ENCODE measurements at places on chromosomes 16 and 17. TPM values are rescaled to one million over a fixed set of nuclear protein-coding genes. Genes with fewer than 3 reads are reported as not detected.

DNA sequence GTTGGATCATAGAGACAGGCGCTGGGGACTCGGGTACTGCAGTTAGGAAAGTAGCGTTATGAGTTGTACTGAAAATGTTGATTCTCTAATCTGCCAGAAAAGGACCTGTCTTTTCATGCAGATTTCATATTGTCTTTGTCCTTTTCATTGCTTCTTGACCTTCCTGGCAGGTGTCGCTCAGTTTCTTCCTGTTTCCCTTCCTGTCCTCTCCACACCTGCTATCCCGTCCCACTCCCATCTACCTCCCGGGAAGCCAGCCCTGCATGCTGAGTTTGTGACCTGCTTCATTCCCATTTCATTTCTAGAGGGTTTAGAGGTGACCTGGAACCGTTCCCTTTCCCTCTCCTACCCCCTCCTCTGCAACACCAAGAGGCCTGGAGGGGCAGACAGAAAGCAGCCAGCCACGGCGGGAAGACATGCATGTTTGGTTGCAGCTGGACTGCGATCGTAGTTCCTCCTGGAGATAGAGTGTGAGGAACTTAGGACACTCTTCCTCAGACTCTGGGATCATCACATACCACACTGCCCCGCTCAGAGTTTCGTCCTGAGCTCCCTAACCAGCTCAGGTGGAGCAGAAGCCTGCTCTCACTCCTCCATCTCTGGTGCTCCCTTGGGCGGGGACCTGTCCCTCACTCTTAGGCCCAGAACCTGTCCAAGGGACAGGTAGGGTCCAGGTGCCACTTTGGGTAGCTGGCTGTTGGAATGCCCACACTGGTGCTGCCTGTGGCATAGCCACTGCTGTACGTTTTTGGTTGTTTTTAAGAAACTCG, 23.9 kb upstream of the ARHGAP23 start:
- DNase-seq, result no peak

- DNase-seq, result no peak
Observed at GRCh38 chr17:58576679-58577367, 62.4 kb upstream of the MTMR4 start.

DNA sequence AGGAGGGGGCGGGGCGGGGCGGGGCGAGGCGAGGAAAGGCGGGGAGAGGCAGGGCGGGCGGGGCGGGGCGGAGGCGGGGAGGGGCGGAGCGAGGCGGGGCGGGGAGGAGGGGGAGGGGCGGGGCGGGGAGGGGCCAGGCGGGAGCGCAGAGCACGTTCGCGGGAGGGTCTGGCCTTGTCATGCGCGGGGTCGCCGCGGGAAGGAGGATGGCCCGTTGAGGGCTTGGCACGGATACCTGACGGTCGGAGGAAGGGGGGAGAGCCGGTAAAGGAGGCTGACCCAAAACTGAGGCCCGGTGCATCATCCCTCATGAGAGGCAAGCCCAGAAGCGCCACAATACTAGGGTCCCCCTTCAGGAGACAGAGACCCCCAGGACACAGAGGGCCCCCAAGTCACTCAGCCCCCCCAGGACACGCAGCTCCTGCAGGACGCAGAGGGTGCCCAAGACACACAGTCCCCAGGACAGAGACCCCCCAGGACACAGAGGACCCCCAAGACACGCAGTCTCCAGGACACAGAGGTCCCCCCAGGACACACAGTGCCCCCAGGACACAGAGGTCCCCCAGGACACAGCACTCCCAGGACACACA, 593 bp upstream of the WDR45B start:
- DNase-seq, result peak; percentile 80

GRCh38 chr16:361872-362701, 8.3 kb downstream of the MRPL28 start:
- peak; percentile 88 for DNase-seq

GRCh38 chr17:79607940-79608623, 2.8 kb downstream of the RBFOX3 start:
- DNase-seq, result no peak

DNA sequence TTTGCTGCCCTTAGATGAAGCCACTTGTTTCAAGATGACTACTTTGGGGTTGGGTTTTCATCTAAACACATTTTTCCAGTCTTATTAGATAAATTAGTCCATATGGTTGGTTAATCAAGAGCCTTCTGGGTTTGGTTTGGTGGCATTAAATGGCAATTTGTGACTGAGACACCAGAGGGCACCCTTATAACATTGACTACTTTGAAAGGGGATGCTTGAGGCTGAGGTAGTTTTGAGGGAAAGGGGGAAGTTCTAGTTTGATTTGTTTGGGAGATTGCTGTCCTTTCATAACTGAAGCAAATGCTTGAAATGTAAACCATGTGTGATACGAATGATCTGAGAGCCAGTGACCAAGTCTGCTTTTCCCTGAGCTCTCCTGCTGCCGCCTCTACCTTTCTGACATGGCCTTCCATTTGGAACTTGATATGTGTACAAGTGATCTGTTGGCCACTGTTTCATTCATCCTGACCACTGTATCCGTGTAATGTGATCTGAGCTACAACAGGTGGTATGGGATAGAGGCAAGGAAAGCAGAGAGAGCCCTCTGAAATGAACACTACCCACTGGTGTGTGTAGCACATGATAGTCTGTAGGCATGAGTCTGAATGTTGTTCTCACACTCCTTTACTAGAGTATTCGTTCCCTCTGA, 5.8 kb upstream of the RARA start:
- no peak for DNase-seq

Gene CD79B
- under 0.01 TPM for total RNA-seq

Gene MPDU1
- total RNA-seq, result 35.1 TPM

Gene KRTAP4-4
- total RNA-seq, result not detected

Gene VAC14
- total RNA-seq, result 13.0 TPM

All from frontal cortex (tissue), 4 donors.